ENCODE measurements at places on chromosomes 2 and 18.

GRCh38 chr18:29184654-29185053, 1007.7 kb upstream of the CDH2 start:
- no peak for DNase-seq

DNA sequence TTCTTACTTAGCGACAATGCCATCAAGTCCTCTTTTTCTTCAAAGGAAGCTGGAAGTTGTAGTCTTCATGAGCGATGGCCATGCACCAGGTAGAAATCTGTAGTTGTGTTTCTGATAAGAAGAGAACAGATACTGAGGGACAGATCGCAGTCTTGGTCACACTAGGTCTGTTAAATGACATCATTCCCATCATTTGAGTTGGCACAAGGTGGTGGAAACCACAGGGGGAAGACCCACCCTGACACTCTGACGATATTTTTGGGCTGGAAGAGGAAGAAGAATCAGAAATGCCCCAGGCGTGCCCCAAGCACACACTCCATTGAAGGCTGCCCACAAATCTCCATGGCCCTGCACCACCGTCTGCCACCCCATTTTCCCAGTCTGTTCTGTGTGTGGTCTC, 89.0 kb upstream of the BOD1L2 start:
- no peak for DNase-seq

DNA sequence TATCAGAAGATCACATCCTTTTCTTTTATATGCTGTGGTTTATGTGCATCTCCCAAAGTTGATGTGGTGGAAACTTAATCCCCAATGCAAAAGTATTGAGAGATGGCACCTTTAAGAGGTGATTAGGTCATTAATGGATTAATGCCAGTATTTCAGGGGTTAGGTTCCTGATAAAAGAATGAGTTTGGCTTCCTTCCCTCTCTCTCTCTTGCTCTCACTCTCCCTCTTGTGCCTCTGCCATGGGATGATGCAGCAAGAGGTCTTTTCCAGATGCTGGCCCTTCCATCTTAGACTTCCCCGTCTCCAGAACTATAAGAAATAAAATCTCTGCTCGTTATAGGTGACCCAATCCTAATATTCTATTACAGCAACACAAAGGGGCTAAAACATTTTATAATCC, 85.0 kb downstream of the TTC27 start:
- no peak for DNase-seq

- no peak for DNase-seq
Observed at GRCh38 chr18:2402084-2402483, 169.2 kb downstream of the METTL4 start.

DNA sequence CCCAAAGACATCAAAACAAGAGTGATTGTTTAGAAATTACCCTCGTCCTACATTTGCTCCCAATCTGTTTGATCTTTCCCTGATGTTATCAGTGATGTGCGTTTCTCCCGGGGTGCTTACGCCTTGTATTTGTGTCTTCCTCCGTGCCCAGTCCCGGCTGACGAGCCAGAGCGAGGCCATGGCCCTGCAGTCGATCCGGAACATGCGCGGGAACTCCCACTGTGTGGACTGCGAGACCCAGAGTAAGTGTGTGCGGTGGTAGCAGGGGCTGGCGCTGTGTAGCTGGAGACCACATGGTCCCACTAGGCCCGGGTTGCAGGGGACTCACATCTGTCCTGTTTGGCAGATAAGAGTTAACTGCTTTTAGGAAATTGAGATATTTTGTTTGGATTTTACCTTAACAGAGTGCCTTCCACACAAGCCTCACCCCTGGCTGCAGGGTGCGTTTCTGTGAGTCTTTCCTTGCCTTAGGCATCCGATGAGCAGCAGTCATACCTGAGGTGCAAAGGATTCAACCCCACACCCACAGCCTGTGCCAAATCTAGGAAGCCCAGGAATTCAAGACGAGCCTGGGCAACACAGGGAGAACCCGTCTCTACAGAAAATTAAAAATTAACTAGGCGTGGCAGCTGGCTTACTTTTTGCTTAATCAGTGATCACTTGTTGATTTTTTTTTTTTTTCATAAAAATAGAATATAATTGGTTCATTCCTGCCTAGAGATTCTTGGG, 127.4 kb downstream of the GBX2 start:
- no peak for DNase-seq

GRCh38 chr2:100959225-100959880, 42.7 kb upstream of the RPL31 start:
- no peak for DNase-seq

DNA sequence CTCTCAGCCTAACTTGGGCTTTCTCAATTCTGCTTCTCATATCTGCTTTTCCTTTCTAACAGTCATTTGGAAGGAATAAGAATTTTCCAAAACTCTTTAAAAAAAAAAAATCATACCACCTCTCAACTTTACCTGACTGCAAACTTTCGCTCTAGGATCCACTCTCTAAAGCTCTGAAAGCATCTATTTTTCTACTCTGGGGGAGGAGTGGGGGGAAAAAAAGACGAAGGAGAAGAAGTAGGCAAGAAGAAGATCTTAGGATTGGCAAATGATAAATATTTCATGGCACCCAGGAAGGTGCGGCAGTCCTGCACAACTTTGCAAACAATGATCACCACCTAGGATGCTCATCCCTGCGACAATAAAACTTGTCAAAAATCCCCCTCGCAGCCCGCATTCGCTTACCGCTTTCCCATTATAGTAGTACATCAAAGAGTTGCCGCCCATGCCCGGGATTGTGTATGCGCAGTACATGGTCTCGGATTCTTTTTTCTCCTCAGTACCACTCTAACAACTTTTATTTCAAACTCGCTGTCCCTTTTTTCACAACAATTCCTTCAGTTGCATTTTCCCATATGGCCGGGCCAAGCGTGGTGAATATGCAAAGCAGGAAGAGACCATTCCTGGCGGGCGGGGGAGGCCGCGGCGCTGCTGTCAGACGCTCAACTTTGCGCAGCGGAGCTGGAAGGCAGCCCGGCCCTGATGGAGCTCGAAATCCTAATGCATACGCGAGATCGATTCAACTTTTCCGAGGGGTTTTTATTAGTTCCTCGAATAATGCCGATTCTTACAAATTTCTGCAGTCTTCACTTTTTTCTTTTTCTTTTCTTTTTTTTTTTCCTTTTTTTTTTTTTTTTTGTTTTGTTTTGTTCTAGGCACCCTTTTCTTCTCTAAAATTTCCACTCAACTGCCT, 266.5 kb downstream of the TCF4 start:
- DNase-seq: peak; percentile 91

- no peak for DNase-seq
Observed at GRCh38 chr2:101912545-101912944, 79.2 kb upstream of the IL1R2 start.

DNA sequence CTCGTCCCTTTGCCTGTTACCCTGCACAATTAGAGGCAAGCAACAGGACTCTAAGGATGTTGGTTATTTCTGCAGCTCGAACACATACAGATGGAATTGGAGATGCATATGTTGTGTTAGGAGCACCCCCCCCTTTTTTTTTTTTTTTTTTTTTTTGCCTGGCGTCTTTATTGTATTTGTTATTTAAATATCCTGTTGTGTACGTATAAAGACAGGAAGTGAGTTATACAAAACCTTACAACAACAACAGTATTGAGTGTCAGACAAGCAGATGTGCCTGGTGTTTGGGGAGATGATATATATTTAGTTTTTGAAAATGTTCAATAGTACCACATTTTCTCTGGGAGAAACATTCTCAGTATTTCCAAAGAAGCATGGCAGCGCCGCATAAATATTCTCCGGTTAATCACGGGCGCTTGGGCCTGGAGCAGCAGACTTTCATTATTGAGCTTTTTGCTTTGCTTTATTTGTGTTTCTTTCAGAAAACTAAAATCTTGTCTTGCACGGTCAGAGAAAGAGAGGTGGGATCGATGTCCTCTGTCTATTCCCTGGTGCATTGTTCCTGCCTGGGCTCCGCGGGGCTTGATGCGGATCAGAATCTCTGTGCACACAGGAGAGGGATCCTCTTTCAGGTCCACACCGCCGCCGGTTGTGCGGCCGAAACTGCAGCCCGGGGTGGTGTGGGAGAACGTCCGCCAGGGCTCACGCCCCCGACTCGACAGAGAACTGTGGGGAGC, 23.2 kb upstream of the ZNF516 start:
- DNase-seq: no peak

- no peak for DNase-seq
Observed at GRCh38 chr18:23135550-23136325, 453 bp downstream of the CABLES1 start.

- no peak for DNase-seq
Observed at GRCh38 chr18:72107647-72108383, 436.3 kb downstream of the CBLN2 start.

GRCh38 chr2:31166925-31167324, 28.7 kb upstream of the GALNT14 start:
- no peak for DNase-seq

DNA sequence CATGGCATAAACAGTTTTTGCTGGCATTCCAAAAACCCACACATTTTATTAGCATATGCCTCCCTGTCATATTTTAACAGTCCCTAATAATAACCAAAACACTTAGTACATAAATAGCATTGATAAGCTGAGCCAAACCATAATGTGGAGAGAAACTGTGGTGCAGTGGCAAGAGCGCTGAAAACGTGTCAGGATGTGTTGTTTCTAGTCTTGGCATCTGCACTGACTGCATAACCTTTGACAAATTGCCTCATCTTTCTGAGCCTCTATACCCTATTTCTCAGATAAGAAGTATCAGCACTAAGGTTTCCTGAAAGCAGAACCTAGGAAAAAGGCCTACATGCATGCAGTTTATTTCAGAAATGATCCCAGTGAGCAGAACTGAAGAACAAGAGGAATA, 41.4 kb downstream of the RAD51AP2 start:
- no peak for DNase-seq

DNA sequence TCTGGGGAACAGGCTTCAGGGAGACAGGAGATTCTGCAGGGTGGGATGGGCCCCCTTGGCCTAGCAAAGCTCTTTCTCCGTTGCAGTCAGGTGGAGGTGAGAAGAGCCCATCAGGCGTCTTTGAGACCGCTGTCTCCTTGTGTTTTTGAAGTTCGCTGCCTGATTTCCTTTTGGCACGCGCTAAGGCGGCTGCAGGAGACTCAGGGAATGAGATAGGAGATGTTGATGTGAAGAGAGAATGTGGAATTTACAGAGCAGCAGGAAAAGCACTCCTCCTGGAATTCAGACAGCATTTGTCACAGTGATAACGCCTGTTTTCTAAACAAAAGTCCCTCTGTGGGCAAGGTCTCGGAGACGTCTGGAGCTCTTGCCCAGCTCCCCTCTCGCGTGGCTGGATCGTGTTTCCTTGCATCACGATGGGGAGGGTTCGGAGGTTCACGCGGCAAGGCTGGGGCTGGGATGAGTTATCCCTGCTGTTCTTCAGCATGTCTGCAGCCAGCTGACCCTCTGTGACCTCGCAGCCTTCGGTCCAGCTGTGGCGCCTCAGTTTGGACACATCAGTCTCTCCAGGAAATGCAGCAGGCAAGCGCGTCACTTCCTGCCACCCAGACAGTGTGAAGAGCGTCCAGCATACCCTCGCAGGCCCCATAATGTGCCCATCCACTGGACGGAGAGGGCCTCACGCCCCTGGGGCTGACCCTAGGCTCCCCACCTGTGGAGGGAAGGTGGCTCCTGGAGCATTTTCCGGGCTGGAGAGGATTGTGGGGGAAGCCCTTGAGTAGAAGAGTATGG, 30.2 kb downstream of the GLI2 start:
- DNase-seq: no peak

- DNase-seq: no peak
Observed at GRCh38 chr2:190079160-190079559, 16.6 kb upstream of the MSTN start.

DNA sequence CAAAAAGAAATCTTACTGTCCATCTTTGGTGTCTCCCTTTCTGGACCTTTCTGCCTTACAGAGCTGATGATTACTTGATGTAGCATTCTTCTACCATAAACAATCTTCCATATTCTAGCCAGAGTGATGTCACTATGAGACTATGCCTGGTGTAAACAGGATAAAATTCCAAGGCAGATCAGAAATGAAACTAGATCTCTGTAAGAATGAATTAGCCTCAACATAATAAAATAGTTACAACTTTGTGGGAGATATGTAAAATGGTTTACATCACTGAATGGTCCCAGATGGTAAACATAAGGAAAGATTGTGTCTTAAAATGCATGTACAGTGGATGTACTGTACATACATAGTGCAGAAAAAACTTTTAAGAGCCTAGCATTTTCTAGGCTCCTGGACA, 112.3 kb upstream of the ZNF521 start:
- no peak for DNase-seq

- no peak for DNase-seq
Observed at GRCh38 chr2:168433527-168433926, 22.5 kb upstream of the CERS6 start.

DNA sequence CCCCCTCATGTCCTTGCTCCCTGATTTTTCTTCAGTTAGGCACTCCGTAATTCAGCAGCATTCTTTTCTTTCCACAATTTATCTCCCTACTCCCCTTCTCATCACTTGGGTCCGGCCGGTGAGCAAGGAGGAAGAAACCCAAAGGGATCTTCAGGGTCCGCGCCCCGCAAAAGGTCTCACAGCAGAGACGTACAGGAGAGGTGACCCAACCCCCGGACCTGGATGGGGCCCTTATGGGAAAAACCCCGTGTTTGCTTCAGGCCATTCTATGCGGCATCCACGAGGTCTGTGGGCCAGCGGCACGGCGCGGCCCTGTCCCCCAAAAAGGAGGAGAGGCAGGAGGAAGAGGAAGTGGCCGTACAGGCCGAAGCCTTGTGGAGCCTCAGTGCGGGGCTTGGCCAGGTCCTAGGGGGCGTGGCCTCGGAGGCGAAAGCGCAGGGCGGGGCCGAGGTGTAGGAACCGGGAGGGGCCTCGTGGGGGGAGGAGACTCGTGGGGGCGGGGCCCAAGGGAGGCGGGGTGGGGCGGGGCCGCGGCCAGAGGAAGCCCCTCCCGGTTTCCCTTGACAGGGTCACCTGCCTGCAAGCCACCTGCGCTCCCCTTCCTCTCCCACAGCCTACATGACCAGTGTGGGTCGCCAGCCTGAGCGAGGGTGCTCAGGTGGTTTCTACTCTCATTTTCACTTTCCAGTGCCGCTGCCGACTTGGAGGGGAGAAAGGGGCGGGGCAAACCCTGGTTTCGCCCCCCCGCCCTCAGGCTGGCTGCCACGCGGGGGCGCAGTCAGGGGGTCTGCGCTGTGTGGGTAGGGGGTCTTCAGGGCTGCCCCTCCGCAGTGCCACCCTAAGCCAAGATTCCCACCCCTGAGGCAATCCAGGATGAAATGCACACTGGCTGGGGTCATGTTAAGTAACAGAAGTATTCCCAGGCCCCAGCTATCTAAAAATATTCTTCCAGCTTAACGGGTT, 156.4 kb upstream of the XPO1 start:
- DNase-seq: no peak
